ENCODE measurements at places on chromosomes 6 and 20. TPM values are rescaled to one million over a fixed set of nuclear protein-coding genes. Genes with fewer than 3 reads are reported as not detected.

- no peak overlapping the region for H3K27ac ChIP-seq
- no peak for DNase-seq
- H3K4me3 ChIP-seq: no peak overlapping the region
- no peaks in the 10 kb centered on the region for H3K4me1 ChIP-seq
Observed at GRCh38 chr6:108875161-108875555, 26.9 kb downstream of the ARMC2 start.

DNA sequence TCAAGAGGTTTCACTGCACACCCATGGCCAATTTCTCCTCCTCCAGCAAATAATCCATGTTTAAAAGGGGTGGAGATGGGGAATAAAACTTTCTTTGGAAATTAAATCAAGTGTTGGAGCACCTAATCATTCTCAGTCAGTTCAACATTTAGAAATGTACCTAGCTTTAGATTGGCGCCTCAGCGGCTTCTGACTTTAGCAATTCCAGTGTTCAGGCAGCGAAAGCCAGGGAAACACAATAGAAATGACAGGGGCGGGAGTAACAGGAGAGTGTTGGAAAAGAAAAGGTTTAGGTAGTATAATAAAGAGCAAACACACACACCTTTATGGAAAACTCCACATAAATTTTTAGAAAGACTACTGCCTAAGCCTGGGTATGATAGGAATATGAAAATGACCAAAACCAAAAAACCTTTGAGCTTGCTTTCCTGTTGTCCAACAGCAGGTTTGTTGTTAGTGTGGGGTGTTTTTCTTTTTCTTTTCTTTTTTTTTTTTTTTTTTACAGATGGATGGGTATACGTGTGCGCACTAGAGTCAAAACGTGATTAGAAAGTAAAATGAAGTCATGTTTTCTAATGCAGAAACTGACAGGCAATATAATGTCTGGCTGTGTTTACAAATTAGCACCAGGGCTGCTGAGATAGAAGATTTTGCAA lies 7.7 kb downstream of the TFAP2A start:
- peaks cover 87% of the 10 kb centered on the region for H3K4me1 ChIP-seq
- H3K27me3 ChIP-seq: peaks cover 58% of the 10 kb centered on the region
- peak overlapping the region; percentile 98 for H3K4me3 ChIP-seq
- H3K36me3 ChIP-seq: peaks cover 18% of the 10 kb centered on the region
- peak overlapping the region; percentile 97 for H3K27ac ChIP-seq

DNA sequence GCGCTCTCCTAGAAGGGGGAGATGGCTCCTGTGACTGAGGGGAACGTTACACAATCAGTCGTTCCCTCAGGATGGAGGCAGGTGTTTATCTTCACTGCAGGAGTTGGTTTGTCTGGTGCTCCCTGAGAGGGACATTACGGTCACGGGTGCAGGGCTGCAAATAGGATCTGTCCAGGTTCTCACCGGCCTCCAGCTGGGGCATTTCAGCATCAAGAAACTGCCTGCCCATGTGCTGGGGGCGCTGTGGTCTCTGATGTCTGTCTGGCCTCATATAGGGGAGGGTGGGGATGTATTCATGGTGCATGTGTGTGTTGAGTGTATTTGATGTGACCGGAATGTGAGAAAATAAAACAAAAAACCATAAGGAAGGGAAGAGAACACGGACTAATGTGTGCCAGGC lies 77.1 kb downstream of the TBC1D7 start:
- no peaks in the 10 kb centered on the region for H3K36me3 ChIP-seq
- H3K27ac ChIP-seq: no peak overlapping the region
- no peaks in the 10 kb centered on the region for H3K27me3 ChIP-seq
- H3K4me1 ChIP-seq: peaks cover 15% of the 10 kb centered on the region

- H3K27me3 ChIP-seq: peaks cover 31% of the 10 kb centered on the region
- no peak overlapping the region for H3K27ac ChIP-seq
Observed at GRCh38 chr6:169942173-169942572, 190.8 kb downstream of the ERMARD start.

- DNase-seq: no peak
- peaks cover 39% of the 10 kb centered on the region for H3K27me3 ChIP-seq
- H3K27ac ChIP-seq: peak overlapping the region; percentile 36
- peaks cover 25% of the 10 kb centered on the region for H3K4me1 ChIP-seq
- no peaks in the 10 kb centered on the region for H3K36me3 ChIP-seq
Observed at GRCh38 chr6:106097411-106098231, 11.5 kb downstream of the PRDM1 start.

GRCh38 chr6:135265278-135265677 lies 84.2 kb downstream of the MYB start:
- no peak for DNase-seq
- no peaks in the 10 kb centered on the region for H3K36me3 ChIP-seq
- H3K4me3 ChIP-seq: no peak overlapping the region

- H3K4me1 ChIP-seq: peaks cover 5% of the 10 kb centered on the region
- H3K4me3 ChIP-seq: no peak overlapping the region
- no peaks in the 10 kb centered on the region for H3K27me3 ChIP-seq
- no peak for DNase-seq
Observed at GRCh38 chr6:9487128-9487527, 927.7 kb downstream of the TFAP2A start.

- H3K27ac ChIP-seq: no peak overlapping the region
- H3K4me3 ChIP-seq: peak overlapping the region; percentile 52
- H3K36me3 ChIP-seq: no peaks in the 10 kb centered on the region
- H3K4me1 ChIP-seq: peaks cover 5% of the 10 kb centered on the region
- H3K27me3 ChIP-seq: peaks cover 77% of the 10 kb centered on the region
Observed at GRCh38 chr6:45663251-45664221, 285.8 kb upstream of the SUPT3H start.

DNA sequence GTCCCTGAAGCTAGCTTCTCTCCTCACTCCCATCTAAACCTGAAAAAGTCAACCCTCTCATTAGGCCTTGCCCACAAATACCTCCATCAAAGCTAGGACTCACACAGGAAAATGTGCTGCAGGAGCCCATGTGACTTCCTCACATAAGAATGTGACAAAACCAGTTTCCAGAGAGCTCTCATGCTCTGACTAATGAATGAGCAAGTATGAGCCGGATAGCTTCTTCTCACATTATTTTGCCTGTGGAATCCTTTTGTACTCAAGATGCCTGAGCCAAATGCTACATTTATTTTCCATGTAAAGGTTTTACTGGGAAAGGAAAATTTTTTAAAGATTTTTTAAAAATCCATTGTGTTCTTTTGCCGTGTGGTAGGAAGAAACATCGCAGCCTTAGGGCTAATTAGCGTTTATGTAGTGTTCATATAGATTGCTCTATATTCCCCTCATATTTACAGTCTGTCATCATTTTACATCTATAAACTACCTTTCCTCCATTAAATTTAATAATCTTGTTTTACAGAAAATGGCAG lies 68.6 kb upstream of the CCN6 start:
- H3K36me3 ChIP-seq: peaks cover 2% of the 10 kb centered on the region
- peaks cover 55% of the 10 kb centered on the region for H3K4me1 ChIP-seq
- peak overlapping the region; percentile 99 for H3K27ac ChIP-seq
- DNase-seq: no peak
- no peaks in the 10 kb centered on the region for H3K27me3 ChIP-seq
- no peak overlapping the region for H3K4me3 ChIP-seq

GRCh38 chr6:130585587-130585986 lies 219.8 kb downstream of the TMEM200A start:
- H3K27ac ChIP-seq: no peak overlapping the region
- H3K27me3 ChIP-seq: no peaks in the 10 kb centered on the region
- no peak for DNase-seq
- no peak overlapping the region for H3K4me3 ChIP-seq

- DNase-seq: no peak
- H3K4me3 ChIP-seq: no peak overlapping the region
- no peaks in the 10 kb centered on the region for H3K4me1 ChIP-seq
- no peak overlapping the region for H3K27ac ChIP-seq
- peaks cover 78% of the 10 kb centered on the region for H3K27me3 ChIP-seq
- no peaks in the 10 kb centered on the region for H3K36me3 ChIP-seq
Observed at GRCh38 chr6:39091220-39091619, 23.8 kb downstream of the SAYSD1 start.

DNA sequence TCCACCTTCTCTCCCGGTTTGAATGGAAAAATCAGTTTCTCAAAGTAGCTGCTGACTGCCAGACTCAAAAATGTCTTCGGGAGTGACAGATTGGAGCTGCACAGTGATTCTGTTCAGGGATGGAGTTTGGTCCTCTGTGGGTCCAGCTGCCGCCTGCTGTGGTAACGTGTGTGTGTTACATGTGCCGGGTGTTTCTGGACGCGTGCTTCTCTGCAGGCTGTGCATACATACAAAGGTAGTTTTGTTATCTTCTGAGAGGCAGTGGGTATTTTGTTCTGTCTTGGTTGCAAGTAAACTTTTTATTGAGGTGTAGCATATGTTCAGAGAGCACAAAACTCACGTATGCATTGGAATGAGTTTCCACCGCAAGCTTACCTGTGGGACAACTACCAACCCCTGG lies 41.3 kb upstream of the NAA20 start:
- H3K36me3 ChIP-seq: peaks cover 25% of the 10 kb centered on the region
- no peaks in the 10 kb centered on the region for H3K27me3 ChIP-seq
- peaks cover 49% of the 10 kb centered on the region for H3K4me1 ChIP-seq
- peak overlapping the region; percentile 67 for H3K4me3 ChIP-seq
- no peak for DNase-seq
- H3K27ac ChIP-seq: peak overlapping the region; percentile 98

The ANKRD66 gene
- not detected for total RNA-seq

The YTHDF1 gene
- 49.3 TPM for total RNA-seq

The ATG5 gene
- 33.0 TPM for total RNA-seq

The PKIB gene
- total RNA-seq: 44.7 TPM

The RAD21L1 gene
- total RNA-seq: not detected

The UNC93A gene
- not detected for total RNA-seq
